Fibroblast of skin of scalp (primary cell): ENCODE measurements at places on chromosomes 16 and 17.

DNA sequence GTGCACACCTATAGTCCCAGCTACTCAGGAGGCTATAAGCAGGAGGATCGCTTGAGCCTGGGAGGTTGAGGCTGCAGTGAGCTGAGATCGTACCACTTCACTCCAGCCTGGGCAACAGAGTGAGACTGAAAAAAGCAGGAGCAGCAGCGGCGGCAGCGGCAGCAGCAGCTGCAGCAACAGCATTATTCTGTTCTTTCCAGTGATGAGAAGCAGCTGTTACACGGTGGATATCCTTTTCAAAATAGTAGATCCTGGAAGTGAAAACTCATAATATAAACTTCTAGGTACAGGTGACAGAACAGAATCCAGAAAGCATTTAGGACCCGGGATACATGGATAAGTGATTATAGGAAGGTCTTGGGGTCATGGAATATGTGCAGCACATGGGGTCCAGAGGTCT is 17.8 kb upstream of the HNF1B start:
- DNase-seq: no peak

DNA sequence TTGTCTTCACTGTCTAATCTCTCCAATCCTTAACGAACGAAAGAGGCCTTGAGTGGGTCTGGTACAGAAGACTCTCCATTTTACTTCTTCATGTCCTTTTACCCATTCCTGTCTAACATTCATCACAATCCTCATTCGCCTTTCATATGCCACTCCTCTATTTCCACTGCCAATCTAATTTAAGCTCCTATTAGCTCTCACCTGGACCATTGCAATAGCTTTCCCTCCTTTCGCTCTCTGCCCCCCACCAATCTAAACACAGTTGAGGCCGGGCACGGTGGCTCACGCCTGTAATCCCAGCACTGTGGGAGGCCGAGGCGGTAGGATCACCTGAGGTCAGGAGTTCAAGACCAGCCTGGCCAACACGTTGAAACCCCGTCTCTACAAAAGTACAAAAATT is 6.3 kb upstream of the SLFN14 start:
- DNase-seq: no peak

DNA sequence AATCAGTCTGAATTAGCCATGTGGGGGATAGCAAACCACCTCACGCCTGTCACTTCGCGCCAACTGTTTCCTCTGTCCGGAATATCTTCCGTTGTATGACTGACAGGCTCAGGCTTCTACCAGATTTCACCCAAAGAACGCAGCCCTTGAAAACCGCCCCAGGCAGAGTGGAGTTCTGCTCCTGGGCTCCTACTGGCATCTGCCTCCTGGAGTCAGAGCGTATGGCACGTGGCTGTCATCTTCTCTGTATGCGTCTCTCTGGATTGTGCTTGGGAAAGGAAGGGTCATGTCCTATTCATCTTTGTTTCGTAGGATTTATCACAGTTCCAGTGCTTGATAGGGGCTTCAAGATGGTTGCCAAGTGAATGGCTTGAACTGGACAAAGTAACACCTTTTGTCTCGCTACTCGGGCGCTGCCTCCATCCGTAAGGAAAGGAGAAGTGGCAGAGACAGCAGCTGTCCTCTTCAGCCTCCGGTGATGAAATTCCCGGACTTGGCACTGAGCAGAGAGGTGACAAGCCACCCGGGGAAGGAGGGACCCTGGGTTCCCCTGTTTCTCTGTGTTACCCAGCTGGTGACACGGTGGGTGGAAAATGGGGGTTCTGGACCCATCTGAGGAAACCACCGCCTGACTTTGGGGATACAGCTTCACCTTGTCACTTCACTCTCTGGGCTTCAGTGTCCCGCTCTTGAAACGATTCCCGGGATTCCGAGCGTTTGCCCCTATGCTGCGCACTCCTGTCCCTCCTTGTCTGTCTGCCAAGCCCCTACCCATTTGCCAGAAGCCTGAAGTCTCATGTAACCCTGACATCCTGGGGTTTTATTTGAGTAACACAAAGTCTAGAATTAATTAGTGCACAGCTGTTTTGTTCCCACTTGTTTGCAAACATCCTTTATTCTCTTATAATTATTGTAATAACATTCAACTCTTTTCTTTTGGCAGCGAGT is 13.9 kb downstream of the KIAA0513 start:
- no peak for DNase-seq

GRCh38 chr17:46736100-46736499 is 82.4 kb downstream of the WNT3 start:
- no peak for DNase-seq

DNA sequence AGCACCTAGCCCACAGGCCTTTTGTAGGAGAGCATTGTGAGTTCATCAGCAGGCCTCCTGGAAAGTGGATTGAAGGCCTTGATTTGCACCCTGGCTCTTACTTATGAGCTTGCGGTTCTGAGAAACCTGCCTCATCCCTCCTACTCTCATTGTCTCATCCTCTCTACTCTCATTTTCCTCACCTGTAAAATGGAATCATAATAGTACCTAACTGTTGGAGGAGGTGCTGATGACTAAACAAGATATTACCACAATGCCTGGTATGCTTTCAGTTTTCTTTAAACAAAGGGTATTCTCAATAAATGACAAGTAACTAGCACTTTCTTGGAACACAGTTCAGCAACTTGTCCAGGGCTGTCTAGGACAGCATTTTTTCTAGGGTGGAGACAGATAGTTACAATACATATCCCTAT is 243.1 kb upstream of the MAF start:
- no peak for DNase-seq
